Epithelial cell of proximal tubule (primary cell): ENCODE measurements at places on chromosomes 5 and 9. TPM values are rescaled to one million over a fixed set of nuclear protein-coding genes. Genes with fewer than 3 reads are reported as not detected.

DNA sequence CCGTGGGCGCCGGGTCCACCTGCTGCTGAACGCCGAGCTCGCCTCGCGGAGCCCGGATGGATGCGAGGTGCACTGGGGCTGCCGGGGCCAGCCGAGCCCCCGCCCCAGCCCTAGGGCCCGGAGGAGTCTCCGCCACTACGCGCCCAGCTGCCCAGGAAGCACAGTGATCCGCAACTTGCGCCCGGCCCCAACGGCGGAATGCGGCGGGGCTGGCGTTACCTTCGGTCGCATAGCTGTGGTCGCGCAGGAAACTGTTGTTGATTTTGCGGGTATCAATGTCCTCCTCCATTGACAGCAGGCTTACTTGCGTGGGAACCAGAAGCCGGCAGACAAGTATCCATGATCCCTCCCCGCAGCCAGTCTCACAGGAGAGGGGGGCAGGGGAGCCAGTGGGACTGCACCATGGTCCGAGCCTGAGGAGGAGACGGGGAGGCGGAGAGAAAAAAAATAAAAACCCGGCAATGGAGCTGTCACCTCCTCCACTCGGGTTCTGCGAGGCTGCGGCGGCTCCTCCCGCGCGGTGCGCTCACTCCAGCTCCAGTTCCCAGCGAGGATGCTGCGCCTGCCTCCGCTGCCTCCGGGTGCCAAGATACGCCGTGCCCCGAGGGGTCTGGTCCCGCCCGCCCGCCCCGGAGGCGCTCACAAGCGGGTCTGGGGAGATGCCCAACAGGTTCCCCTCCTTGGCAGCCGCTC lies 628 bp downstream of the PPP2R2B start:
- DNase-seq: no peak

TMEM252 gene
- not detected in 2 replicates for total RNA-seq

GRCh38 chr5:169791251-169791650 lies 154.2 kb downstream of the DOCK2 start:
- DNase-seq: peak; percentile 99

NR5A1 gene
- not detected in 2 replicates for total RNA-seq

DNA sequence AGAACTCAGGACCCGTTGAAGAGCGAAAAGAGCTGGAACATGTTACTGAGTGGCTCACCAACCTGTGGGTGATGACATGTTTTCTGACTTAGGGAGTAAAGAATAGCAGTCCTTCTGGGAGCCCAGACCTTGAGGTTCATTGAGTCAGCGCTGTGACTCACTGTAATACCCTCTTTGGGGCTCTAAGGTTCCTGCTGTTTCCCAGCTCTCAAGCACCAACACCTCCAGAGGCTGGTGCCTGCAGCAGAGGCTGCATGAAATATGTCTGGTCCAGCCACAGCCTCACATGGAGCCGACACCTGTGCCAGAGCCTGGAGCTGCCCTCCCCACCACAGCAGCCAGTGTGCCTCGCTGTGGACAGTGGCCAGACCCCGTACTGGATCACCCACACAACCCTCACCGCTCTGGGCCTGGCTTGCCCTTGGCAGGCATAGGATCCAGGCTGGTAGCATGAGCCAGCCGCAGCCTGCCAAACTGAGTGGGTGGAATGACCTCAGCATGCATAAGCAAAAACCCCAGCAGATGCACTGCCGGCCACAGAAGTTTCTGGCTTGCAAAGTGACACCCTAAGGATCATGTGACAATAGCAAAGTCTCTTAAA lies 143.5 kb upstream of the MRPS30 start:
- no peak for DNase-seq

GRCh38 chr9:126372716-126373115 lies 46.1 kb downstream of the MVB12B start:
- no peak for DNase-seq

- DNase-seq: no peak
Measured at GRCh38 chr5:123527190-123527589, 15.2 kb downstream of the CSNK1G3 start.

PDLIM4 gene
- total RNA-seq: 85.7 and 129 TPM in 2 replicates

FABP6 gene
- total RNA-seq: not detected in 2 replicates

- DNase-seq: no peak
Measured at GRCh38 chr5:31833710-31834109, 194.8 kb downstream of the PDZD2 start.

DNA sequence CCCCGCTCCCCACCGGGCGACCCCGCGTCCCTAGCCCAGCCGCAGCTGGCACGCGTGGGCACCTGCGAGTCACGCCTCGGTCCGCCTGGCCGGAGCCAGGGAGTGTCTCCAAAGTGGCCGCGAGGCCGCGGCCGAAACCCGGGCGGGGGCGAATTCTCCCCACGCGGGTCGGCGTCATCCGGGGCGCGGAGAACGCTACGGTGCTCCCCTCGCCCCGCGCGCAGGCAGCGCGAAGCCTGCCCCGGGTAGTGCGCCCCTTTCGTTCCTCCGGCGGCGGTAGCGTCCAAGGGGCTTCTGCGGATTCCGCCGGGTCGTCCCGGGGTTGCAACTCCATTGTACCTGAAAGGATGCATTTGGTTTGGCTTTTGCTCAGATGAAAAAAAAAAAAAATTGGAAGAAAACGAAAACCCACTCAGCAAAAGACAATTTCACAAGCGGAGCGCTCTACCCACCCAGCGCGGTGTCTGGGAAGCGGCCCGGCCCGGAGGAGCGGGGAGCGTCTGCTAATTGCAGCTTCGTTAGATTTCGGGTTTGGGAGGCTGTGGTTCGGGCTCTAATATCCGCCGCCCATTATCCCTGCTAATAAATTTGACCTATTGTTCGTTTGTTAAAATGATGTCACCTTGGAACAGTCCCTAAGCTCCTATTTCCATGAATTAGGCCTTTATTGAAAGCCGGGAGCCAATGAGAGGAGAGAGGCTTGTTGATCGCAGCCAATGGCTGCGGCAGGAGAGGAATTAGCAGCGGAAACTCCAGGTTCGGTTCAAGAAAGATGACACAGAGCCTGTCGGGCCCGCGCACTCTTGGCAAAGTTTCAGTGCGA lies at the start of gene TLX3:
TSS of gene TLX3 (plus strand) at position 796 of the 823 bp plus-strand sequence. CDS start 118 bp downstream, outside the sequence.
- DNase-seq: no peak
